Hepatic stellate cell (primary cell): ENCODE measurements at places on chromosomes 13 and 19.

DNA sequence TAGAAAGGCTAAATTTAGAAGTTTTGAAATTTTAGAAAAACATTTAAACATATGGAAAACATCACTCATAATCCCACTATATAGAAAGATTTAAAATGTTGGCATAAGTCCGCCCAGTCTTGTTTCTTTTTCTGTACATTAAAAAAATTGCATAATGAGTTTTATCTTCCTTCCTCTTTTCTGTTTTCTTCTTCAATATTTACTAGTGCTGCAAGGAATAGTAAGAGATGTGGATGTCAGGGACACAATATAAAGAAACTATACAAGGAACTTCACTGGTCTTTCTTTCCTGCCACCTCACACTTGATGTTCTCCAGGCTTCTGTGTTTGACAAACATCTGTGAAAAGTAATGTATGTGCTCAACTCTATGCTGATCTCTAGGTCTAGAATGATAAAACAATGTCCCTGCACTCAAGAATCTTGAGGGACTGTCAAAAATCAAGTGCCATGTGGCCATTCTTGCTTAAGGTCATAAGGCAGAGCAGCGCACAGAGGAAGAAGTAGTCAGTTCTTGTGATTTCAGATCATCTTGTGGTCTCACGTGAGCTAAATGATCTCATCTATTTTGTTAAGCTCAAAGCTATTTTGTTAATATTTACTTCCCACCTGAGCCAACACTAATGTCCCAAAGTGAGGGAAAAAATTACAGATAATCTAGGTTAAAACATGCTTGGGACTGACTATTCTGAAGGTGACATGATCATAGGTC lies 186.9 kb upstream of the OBI1 start:
- no peak for DNase-seq

- no peak for DNase-seq
Observed at GRCh38 chr19:49907745-49908446, 11.2 kb upstream of the IL4I1 start.

DNA sequence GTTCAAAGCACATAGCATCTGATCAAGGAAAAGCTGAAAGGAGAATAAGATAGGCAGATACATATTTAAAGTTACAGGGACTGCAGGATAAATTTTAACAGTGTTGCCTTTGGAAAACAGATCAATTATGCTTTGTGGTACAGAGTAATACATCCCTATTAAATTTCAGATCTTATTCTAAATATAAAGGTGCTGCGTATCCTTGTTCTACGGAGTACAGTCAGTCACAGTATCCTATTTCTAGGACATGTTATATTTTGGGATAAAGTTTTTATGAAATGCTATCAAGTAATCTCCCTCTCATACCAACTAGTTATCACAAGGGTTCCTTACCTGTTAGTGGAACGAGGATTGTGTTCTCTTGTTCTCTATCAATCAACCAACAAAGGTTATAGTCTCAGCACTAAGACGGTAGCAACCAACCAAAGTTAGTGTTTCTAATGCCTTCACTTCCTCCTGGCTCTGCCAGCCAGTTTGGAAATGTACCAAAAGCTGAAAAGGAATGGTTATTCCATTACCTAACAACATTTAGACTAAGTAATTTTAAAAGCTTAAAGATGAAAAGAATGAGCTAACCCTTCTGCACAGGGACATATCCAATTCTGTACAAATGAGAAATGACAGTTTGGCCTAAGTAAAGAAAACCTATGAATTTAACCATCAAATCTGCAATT lies 35.2 kb downstream of the TSC22D1 start:
- DNase-seq, result no peak

- DNase-seq, result no peak
Observed at GRCh38 chr13:112953591-112954487, 15.2 kb upstream of the MCF2L start.

GRCh38 chr19:16002406-16003384 lies 53.9 kb downstream of the OR10H4 start:
- no peak for DNase-seq

- DNase-seq, result no peak
Observed at GRCh38 chr19:32813862-32814425, 55.6 kb downstream of the SLC7A9 start.

GRCh38 chr13:50130123-50130946 lies 115.1 kb downstream of the KCNRG start:
- DNase-seq, result peak; percentile 57

- DNase-seq, result peak; percentile 86
Observed at GRCh38 chr13:30690282-30691188, 44.8 kb upstream of the ALOX5AP start.

- DNase-seq, result peak; percentile 66
Observed at GRCh38 chr19:4064149-4064495, 2.6 kb downstream of the ZBTB7A start.

- DNase-seq, result no peak
Observed at GRCh38 chr13:45179428-45179827, 21.4 kb downstream of the KCTD4 start.

DNA sequence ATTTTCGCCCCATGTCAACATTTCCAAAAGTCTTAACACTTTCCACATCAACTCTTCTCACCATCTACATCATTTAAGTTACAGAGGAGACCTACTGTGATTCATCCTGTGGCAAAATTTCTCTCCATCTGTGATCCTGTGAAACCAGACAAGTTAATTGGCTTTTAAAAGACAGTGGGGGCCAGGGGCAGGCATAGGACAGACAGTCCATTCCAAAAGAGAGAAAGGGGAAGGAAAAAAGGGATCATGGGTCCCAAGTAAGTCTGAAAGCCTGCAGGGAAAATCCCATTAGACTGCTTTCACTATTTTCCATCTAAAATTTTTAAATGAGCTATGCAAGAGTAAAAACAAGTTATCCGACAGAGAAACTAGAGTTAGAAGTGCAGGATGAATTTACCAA lies 121.0 kb downstream of the MRPL57 start:
- no peak for DNase-seq

DNA sequence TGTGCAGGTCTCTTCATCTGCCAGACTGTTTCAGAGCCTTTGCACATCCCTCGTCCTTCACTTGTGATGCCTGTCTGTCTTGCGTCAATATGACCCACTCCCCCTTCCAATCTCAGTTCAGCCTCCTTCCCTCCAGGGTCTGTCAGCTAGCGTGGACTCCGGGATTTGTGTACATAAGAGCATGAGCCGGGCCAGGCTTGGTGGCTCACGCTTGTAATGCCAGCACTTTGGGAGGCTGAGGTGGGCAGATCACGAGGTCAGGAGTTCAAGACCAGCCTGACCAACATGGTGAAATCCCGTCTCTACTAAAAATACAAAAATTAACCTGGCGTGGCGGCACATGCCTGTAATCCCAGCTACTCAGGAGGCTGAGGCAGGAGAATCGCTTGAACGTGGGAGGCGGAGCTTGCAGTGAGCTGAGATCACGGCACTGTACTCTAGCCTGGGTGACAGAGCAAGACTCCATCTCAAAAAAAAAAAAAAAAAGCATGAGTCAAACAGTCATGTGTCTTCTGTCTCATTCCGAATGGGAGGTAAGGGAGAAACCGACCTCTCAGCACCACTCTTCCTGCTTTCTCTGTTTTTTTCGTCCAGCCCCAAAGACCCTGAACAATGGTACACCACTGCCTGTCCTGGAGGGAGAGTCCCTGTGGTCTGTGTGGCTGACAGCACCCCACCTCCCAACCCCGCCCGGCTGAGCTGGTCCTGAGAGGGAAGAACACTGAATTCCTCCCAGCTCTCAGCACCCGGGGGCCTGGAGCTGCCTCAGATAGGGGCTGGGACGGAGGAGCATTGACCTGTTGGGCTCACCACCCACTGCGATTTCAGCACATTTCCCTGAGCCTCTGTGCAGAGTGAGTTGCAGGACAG lies 2.4 kb upstream of the SIGLEC9 start:
- no peak for DNase-seq

DNA sequence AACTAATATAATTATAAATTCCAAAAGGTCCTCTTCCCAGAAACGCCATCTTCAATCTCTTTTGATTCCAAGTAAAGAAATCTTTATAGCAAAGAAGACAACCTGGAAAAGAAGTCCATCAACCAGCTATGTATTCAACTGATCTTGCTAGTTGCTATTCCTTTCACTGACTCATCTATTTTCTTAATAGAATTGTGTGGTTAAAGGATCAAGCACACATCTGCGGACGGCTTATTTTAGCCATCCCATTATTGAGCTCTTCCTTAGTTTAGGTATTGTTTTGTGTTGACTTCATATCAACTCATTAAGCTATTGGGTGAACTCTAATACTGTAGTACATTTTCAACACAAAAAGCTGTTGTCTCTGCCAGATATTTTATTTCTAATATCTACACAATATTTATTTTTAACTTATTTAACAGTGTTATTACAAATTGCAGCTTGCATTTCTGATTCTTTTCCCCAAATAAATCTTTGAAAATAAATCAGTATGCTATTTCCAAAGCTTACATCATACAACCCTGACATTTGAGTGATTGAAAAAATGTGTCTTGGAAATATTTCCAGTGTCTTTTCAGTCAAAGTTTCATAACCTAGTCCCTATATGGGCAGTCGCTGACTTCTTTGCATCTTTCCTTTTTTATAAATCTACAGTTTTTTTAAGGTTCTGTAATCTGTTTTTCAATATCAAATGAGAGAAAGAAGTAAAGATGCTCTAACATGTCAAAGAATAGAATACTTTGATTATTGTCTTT lies 158.8 kb upstream of the SPRY2 start:
- DNase-seq, result no peak

GRCh38 chr13:23799945-23800344 lies 89.3 kb downstream of the MIPEP start:
- DNase-seq, result no peak

DNA sequence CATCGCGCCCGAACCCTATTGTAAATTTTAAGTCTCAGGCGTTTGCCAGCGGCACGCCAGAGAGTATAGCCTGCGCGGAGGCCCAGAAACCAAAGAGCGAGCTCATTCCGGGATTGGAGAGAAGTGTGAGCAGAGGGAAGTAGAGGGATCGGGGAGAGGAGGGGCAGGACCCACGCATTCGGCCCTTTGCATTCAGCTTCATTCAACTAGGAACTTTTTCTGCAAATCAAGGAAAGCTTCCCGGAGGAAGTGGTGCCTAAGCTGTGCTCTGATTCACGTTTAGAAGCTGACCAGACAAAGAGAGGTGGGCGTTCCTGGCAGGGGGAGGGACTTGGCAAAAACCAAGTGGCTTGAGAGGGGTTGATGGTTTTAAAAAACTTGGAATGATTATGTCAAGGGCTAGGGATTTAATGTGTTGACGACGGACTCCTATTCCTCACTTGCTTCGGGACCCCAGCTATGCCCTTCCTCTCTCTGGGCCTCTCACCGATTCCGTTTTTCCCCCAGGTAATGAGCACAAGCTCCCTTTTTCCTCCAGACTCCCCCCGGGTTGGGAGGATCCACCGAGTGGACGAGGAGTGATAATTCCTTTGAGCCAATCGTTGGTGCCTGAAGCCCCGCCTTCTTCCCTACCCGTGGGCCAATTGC lies 811 bp upstream of the PRMT1 start:
- peak; percentile 92 for DNase-seq

DNA sequence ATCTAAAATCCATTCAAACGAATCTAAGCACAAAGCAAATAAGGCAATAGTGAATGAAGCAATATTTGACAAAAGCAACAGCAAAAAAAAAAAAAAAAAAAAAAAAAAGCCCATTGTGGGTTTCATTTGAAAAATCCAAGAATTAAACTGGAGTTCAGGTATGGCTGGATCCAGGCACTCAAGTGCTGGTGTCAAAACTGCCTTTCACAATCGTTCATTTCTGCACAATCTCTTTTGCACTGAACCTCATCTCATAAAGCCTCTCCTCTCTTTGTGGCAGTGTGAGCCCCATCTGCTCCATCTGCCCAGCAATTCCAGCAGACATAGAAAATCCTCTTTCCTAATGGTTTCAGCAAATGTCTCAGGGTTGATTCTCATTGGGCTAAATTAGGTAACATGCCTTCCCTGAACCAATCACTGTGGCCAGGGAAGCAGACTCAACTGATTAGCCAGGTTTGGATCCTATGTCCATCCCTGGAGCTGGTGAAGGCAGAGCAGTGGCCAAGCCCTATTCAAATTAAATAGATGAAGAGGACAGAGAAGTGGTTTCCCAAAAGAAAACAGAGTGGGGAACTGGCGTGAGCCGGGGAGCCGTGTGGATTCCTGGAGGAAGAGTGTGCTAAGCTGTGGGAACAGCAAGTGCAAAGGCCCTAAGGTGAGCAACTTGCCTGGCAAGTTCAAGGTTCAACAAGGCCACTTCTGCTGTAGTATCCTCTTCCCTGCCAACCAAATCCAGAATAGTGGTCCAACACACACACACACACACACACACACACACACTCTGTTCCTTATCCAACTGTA lies 1.2 kb upstream of the HIF3A start:
- no peak for DNase-seq

DNA sequence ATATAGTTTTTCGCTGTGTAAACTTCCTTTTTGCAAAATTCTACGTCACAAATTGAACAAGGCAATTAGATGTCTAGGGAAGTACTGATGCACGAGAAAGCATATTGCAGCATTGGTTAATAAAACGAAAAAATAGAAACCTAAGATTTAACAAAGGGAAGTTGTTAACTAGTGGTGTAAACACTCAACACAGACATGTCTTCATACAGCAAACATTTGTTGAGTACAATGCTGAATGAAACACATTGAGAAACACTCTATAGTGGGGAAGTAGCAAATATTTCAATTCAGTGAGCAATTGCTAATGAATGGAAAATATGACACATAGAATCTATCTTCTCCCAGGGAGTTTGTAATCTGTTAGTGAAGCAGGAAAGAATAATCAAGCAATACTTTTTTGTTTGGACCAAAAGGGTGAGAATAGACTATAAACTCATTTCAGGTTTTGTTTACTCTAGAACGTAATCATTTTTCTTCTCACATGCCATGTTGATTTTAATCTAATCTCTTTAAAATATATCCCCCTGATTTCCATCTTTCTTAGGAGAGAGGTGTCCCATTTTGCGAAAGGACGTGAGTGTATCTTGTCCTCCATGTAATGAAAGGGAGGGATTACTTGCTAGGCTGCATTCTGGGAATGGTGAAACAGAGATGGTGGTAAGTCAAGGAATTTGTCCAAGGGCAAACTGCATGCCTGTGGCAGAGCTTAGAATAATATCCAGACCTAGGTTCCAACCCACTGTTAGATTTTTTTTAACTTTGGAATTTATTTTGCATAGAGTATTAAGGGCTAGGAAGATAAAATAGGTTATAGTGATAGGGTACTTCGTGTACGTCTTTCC lies 1.7 kb upstream of the ANKRD10 start:
- peak; percentile 87 for DNase-seq

GRCh38 chr13:99994638-99995020 lies 13.0 kb downstream of the ZIC2 start:
- no peak for DNase-seq

GRCh38 chr13:110424569-110425443 lies 117.7 kb downstream of the COL4A2 start:
- DNase-seq, result no peak

DNA sequence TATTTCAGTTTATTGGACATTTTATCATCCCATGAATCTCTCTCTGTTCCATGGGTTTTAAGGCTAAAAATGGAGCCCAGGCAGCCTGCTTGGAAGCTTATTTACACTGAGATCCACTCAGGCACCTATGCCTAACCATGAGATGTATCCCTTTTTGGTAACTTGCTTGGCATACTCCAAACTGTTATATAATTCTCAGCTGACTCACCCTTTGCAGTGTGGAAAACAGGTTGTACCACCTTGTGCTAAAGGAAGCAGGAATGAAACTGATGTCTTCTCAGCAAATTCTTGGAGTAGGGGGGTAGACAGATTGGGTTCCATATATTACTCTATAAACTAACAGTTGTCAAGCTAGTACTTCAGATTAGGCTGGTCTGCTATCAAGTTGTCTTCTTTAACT lies 483.6 kb downstream of the KLF5 start:
- DNase-seq, result no peak
